ENCODE measurements at places on chromosomes 16 and 17.

DNA sequence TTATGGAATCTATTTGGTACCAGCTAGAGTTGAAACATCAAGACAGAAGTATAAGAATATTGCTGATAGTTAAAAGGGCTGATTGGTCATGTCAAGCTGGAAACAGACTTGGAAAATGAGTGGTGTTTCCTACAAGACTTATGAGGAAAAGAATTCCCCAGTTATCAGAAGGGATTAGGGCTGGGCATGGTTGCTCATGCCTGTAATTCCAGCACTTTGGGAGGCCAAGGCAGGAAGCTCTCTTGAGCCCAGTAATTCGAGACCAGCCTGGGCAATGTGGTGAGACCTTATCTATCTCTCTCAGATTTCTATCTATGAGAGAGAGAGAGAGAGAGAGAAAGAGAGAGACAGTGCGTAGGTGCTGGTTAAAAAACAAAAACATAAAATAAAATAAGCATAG is 139.5 kb upstream of the PMFBP1 start:
- no peak for DNase-seq

DNA sequence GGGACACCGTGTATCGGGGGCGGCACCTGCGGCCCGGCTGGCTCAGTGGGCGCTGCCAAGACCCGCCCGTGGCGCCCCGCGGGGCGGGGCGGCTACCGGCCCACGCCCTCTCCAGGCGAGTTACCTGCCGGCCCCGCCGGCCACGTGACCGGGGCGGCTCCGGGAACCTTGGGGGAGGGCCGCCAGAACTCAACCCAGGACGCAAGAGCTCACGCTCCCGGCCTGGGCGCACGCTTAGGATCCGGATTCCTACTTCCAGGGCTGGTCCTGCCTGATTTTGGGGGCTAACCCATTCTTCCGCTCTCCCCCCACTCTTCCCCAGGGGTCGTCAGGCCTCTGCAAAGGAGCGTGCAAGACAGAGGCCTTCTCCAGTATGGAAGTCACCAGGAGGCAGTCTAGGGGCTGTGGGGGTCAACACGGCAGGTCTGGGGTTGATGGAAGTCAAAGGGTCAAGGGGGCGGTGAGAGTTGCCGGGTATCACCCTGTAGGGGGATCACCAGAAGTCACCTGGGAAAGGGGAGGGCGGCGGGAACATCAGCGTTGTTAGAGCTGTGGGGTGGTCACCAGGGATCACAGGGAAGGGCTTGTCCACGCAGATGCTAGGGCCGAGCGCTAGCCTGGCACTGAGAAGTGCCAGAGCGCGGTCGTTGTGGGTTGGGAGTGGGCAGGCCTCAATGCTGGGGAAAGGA is 354 bp upstream of the ESRP2 start:
- DNase-seq, result peak; percentile 41

GRCh38 chr17:45345554-45346215 is 28.9 kb upstream of the MAP3K14 start:
- no peak for DNase-seq

- DNase-seq, result no peak
Observed at GRCh38 chr17:21250854-21251253, 2.4 kb downstream of the NATD1 start.

- no peak for DNase-seq
Observed at GRCh38 chr17:28045304-28045703, 2.8 kb downstream of the NLK start.

DNA sequence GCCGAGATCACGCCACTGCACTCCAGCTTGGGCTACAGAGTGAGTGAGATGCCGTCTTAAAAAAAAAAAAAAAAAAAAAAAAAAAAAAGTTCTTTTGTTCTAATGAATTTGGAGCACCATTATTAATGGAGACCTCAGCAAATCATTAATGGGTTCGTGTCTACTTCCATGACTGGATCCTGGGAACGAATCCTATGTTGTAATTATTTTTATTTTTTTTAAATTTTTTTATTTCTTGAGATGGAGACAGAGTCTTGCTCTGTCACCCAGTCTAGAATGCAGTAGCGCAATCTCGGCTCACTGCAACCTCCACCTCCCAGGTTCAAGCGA is 30.7 kb downstream of the SPOP start:
- DNase-seq, result no peak

GRCh38 chr16:26606381-26607150 is 460.2 kb upstream of the C16orf82 start:
- no peak for DNase-seq

GRCh38 chr17:52235516-52235915 is 77.0 kb upstream of the CA10 start:
- no peak for DNase-seq

DNA sequence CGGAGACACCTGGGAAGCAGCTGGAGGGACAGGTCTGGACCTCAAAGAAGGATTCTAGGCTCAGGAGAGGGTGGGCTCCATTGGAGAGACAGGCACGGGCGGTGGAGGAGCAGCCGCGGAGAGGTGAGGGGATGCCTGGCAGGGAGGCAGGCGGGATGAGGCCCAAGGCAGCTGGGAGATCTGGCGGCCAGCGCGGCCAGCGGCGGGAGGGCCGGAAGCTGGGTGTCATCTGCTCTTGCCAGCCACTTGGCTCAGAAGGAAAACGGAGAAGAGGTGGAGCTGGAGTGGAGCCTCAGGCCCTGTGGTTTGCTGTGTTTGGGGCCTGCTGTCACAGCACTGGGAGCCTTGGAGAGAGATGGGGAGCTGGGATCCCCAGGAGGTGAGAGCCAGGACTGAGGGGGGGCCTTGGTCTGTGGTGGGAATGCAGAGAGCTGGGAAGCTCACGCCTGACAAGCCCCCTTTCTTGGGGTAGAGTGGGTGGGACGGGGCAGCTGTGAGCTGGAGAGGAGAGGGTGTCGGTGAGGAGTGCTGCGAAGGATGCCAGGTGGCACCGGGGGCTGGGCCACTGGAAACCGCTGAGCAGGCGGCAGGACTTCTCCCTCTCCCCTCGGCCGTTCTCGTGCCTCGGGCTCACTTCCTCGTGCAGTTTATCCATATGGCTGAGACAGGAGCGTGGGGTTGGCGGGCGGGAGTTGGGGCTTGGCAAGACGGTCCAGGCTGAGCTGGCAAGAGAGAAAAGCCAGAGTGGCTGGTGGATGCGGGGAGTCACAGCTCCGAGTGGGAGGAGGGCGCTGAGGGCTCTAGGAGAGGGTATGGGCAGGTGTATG is 8.0 kb downstream of the TBC1D24 start:
- DNase-seq, result no peak

GRCh38 chr16:72665701-72666100 is 382.2 kb downstream of the ZFHX3 start:
- DNase-seq, result no peak

- DNase-seq, result no peak
Observed at GRCh38 chr16:51035110-51035498, 116.0 kb downstream of the SALL1 start.

DNA sequence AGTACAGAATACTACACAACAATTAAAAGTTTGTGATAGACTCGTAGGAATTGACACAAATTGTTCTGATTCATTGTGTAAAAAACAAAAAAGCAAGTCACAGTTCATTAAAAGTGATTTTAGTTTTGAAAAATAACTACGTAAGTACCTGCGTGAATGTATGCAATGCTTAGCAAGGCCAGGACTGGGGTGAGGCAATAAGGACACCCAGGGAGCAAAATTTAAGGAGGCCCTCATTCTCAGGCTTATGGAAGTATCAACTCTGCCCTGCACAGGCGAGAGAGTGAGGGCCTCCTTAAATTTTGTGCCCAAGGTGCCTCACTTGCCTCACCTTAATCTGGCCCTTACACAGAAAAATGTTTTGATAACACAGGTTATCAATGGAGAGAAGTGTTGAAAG is 31.4 kb downstream of the NOG start:
- no peak for DNase-seq

DNA sequence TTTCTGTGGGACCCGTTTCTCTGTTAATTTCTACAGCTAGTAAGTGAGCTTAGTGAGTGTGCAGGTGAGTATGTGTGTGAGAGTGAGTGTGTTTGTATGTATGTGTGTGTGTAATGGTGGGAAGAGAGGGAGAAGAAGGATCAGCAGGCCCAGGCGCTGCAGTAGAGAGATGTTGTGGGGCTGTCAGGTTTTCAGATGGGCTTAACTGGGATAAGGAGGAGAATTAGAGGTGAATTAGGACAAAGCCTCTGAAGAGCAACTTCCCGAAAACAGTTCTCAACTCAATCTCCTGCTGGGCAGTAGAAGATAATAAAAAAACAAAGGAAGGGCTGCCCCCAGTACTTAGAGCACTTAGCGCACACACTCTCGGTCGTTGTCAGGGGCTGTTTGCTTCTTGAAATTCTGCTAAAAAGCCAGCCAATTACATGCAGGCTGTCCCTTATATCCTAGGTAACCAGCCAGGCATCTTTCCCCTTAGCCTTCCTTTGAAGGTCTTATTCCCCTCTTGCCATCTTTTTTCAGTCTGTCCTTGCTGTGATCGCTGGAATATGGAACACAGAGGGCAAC is 63.4 kb downstream of the CLEC16A start:
- no peak for DNase-seq

DNA sequence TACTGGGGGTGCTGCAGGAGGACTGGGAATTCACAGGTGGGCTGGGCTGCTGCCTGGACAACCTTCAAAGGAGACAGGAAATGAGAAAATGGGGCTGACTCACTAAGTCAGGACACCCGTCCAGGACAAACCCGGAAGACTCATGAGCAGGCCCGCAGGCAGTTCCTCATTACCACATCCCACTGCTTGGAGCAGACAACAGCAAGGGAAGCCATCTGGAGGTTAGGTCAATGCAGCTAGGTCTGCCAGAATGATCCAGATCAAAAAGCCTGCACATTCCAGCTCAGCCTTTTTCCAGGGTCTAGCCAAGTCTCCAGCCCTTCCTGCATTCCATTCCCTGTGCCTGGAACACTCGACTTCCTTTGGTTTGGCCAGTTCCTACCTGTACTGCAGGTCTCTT is 536.5 kb upstream of the CDH11 start:
- DNase-seq, result no peak

GRCh38 chr16:57897053-57897784 is 73.7 kb downstream of the CNGB1 start:
- DNase-seq, result no peak

DNA sequence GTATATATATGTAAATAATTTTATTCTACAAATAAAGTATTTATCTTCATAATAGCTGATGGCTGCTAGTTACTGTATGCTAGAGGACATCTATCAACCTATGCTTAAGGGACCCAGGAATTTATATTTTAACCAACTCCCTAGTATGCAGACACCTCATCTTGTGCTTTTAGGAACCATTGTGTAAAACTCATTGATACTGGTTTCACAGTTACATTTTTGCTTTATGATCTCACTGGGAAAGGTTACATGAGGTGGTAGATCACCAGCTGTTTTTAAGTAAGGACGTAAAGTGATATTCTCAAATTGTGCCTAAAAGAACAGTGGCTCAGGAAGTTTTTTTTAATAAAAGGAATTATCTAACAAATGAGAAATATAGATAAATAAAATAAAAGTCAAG is 56.4 kb downstream of the VMP1 start:
- DNase-seq, result no peak

DNA sequence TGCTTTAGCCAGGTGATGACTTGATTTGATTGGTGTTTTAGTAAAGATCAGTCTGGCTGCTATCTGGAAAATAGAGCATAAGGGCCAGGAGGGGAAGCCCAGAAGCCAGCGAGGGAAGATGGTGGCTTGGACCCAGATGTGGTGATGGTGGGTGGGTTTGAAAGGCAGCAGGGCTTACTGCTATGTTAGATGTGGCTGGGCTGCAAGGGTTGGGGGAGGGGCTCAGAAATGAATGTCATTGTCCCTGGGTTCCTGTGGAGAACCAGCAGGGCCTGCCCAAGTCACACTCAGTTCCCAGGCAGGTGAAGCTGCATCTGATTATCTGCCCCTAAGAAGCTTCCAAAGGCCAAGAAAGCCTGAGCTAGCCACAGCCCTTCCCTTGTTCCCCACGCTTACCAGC is 71.7 kb upstream of the BRD7 start:
- no peak for DNase-seq

- DNase-seq, result no peak
Observed at GRCh38 chr17:43717913-43718312, 40.7 kb downstream of the SOST start.

- no peak for DNase-seq
Observed at GRCh38 chr16:23382279-23382678, 70.7 kb downstream of the COG7 start.

GRCh38 chr17:49393491-49394255 is 21.0 kb downstream of the PHB1 start:
- DNase-seq, result no peak

DNA sequence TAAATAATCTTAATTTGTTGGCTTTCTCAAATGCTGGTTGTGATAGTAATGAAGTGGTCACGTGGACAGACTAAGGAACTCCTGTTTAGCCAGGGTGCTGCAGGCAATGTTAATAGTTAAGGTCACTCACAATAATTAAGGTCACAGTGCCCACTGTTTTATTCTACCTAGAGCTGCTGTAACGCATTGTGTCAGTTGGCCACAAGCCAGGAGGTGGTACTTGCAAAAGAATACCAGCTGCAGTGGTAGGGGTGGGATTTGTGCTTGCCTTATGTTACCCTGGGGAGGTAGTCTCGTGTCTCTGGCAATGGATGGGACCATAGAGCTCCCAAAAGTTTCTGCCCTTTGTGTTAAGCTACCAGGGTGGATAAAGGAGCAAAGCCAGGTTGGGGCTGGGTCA is 969.1 kb upstream of the CDH8 start:
- DNase-seq, result no peak

GRCh38 chr17:73750975-73751374 is 106.7 kb upstream of the SDK2 start:
- no peak for DNase-seq

DNA sequence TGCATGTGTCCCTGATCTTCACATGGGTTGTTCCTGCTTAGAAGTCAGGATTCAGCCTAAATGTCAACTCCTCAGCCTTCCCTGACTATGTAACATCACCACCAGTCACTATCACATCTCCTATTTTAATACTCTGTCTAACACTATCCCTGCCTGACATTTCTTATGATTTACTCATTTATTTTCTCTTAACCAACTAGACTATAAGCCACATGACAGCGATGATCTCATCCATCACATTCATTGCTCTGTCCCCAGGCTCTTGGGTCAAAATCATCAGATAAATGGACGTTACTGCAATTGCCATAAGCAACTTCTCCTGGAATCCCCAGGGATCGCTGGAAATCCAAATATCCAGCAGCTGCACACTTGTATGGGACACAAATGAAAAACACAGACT is 15.7 kb downstream of the CDRT4 start:
- no peak for DNase-seq

DNA sequence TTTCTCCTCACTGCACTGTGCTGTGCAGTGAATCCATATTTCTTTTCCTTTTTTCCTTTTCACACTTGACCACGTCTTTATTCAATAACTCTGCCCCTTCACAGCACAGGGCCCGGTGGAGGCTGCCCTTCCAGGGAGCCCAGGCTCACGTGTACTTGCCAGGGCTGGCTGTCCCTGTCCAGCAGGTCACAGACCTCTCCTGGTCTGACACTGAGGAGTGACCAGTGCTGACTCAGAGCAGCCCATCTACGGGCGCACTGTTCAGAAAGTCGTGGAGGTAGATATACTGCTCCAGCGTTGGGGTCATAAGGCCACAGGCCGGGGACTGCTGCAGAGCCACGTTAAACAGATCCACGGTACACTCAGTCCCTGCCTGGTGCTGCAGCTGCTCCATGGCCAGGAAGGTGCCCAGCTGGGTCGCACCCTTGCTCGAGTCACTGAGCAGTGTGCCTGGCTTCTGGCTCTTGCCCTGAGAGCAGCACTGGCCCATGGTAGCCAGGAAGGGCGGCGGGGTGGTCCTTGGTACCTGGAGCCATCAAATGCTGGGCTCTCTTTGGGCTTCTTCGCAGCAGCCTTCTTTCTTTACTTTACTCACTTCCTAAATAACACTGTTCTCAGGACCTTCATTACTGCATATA is 531.7 kb downstream of the CDH13 start:
- DNase-seq, result no peak

Measured in GM19239 (cell line).